Fibroblast of skin of right biceps (primary cell): ENCODE measurements at places on chromosomes 1 and 21.

- peak; percentile 24 for DNase-seq
These were observed 25.2 kb upstream of the SPAG17 start for GRCh38 chr1:118210051-118210722.

GRCh38 chr1:3323021-3323795 lies 131.3 kb upstream of the ARHGEF16 start:
- DNase-seq: no peak

DNA sequence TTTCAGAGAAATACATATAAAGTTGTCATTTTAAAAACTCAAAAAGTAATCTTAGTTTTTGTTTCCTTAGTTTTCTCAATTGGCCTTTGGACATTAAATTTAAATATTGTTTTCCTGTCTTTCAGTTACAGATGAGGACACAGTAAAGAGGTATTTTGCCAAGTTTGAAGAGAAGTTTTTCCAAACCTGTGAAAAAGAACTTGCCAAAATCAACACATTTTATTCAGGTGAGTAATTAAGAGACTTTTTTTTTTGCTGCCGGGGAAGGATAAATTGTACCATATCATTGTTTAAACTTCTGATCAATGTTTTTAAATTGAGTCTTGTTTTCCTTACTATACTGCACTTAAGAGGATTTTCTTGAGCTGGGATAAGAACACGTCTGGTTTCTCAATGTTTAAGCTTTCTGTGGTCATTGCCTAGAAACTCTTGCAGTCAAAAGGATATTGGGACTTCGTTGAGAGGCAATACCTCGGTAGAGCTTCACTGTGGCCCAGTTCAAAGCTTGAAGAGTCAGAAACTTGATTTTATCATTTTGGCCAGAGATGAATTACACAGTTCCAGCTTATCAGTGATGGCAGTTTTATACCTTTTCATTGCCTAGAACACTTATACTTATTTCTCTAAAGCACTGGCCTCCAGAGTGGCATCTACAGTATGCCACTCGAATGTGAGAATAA lies 124.9 kb upstream of the KIAA1614 start:
- DNase-seq: no peak

DNA sequence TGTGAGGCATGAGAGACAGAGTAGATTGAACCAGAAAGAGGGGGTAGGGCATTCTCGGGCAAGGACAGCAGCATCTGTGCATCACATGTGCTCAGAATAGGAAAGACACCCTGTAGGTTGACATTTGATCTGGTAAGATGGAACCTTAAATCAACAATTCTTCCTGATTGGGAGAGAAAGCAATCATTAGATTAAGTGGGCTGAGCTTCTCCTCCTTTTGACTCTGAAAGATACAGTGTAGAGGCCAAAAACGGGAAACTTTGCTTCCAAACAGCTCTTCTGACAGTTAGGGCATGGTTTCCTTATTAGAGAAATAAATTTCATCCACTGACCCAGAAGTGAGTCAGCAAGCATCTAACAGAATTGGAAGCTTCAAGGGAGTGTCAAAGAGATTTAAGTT lies 9.7 kb downstream of the KIF14 start:
- DNase-seq: peak; percentile 49

- peak; percentile 57 for DNase-seq
These were observed 36.7 kb upstream of the FAM163A start for GRCh38 chr1:179706339-179706941.

GRCh38 chr21:34915364-34915841 lies 133.7 kb downstream of the RUNX1 start:
- peak; percentile 88 for DNase-seq

DNA sequence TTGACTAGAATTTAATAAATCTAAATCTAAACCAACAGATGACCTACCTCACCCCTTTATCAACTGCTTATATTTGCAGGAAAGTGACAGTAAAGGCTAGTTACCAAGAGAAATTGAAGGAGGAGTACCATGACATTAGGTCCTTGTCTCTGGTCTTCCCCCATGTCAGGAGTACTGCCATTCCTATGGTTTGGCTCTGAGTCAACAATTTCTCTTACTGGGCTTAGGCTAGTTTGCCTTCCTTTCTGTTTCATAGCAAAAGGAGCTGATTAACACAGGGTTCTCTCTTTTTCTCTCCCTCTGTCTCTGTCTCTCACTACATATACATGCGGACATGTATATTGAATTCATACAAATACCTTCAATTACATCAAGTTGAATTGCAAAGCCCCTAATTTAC lies 579.9 kb downstream of the DPYD start:
- DNase-seq: peak; percentile 88

DNA sequence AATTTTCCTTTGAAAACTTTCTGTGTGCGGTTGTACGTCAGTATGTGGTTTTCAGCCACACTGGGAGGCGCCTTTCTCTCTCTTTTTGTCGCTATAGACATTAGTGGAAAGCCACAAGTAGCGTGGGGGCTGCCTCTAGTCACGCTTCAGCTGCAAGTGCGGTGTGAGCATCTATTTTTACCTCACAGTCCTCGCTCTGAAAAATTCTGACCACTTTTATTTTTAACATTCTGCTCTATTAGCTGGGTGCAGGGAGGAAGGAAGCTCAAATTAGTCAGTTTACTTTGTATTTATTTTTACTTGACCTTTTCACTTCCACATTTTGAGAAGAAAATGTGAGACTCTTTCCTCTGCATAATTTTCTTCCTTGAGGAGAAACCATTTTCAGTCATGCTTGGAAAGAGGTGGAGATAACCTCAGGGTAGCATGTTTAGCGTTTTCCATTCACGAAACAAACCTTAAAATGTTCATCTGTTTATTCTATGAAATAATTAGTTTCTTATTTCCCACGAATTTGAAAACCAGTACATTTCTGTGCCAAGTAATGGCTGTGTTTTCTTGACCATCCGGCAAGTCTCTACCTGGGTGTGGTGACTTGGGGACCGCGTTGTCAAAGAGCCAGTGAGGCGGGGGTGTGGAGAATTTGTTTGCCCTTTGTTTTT lies 35.6 kb downstream of the ADARB1 start:
- peak; percentile 62 for DNase-seq

GRCh38 chr1:208121813-208122364 lies 122.3 kb downstream of the PLXNA2 start:
- DNase-seq: no peak

- DNase-seq: no peak
These were observed 35.5 kb downstream of the MFSD2A start for GRCh38 chr1:39990428-39990827.
